Stimulated activated CD4-positive, alpha-beta T cell treated with anti-CD3 and anti-CD28 coated beads, Interleukin-12 subunit alpha, Interleukin-12 subunit beta, amount 100 ng/mL, for 24 hours (primary cell): ENCODE measurements at places on chromosomes 12 and 14.

GRCh38 chr14:86723254-86723624, 1193.3 kb downstream of the FLRT2 start:
- DNase-seq, result no peak

GRCh38 chr14:68089146-68089731, 269.7 kb downstream of the RAD51B start:
- DNase-seq, result no peak

- no peak for DNase-seq
Observed at GRCh38 chr12:107900588-107900987, 126.1 kb downstream of the ASCL4 start.

DNA sequence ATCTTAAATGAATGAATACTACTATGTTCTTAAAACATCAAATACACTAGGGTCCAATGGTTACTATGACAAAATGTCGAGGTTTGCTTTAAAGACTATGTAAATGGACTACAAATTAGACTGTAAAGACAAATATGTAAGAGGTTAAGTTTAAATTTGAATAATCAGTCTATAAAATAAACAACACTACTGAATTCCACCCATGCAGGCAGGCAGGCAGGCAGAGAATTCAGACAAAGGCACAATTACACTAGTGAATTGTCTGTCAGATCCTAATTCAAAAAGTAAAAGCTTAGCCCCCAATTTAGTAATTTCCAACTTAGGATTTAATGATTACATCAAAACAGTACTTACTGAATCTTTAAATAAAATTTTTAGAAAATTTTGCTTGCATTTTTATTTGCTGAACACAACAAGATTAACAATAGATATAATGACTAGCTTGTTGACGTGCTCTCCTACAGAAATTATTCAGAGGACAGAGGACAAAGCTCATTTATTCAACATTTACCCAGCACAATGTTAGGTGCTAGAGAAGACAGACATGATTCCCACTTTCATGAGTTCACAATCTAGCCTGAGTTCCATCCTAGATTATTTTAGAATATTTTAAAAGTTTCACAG, 97.4 kb downstream of the CDK17 start:
- DNase-seq, result no peak

- peak; percentile 24 for DNase-seq
Observed at GRCh38 chr14:102085948-102086708, 716 bp downstream of the HSP90AA1 start.

GRCh38 chr12:74119811-74120362, 417.7 kb upstream of the ATXN7L3B start:
- DNase-seq, result no peak
